ENCODE measurements at places on chromosomes 2 and 18.

- peak; percentile 82 for DNase-seq
Observed at GRCh38 chr2:220188031-220188430, 560.6 kb downstream of the SLC4A3 start.

GRCh38 chr2:152200565-152201465 lies 25.3 kb upstream of the STAM2 start:
- peak; percentile 97 for DNase-seq

- no peak for DNase-seq
Observed at GRCh38 chr2:158217593-158217992, 115.9 kb downstream of the UPP2 start.

- no peak for DNase-seq
Observed at GRCh38 chr18:36576339-36576738, 252.5 kb downstream of the TPGS2 start.

DNA sequence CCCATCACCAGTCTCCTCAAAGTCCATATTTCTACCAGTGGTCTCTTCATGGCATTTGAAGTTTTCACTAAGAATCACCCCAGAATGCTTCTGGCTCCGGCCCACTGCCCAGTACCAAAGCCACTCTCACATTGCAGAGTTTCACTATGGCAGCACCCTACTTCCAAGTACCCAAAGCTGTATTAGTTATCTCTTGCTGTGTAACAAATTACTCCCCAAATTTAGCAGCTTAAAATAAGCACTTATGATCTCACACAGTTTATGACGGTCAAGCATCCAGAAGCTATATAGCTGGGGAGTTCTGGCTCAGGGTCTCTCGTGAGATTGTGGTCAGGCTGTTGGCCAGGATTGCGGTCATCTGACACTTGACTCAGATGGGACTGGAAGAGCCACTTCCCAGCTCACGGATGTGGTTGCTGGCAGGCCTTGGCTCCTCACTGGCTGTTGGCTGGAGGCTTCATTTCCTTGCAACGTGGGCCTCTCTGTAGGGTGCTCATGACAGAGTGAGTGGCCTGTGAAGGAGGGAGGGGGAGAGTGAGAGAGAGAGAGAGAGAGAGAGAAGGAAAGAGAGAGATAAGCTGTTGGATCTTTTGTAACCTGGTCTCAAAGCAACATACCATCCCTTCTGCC lies 189.5 kb downstream of the CTIF start:
- peak; percentile 99 for DNase-seq

DNA sequence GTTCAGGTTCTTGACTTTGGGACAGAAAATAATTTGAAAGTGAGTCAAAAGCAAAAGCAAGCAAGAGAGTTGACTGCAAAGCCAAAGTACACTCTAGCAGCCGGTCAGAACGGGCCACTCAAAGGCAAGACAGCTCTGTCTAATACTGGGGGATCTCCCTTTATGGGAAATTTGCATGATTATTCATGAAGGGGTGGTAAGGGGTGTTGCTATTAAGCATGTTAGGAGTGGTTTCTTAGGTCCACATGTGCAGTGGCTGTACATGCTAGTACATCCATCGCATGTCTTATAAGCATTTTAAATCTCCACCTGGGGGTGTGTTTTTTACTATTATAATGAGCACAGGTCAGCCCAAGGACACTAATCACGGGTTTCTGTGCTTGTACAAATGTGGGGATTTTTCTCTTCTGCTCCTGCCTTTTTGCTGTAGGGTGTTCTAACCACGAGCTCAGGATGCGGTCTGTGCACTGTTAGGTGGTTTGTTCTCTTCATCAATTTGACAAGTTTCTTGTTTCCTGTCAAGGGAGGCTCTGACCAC lies 60.2 kb upstream of the SPP2 start:
- no peak for DNase-seq

DNA sequence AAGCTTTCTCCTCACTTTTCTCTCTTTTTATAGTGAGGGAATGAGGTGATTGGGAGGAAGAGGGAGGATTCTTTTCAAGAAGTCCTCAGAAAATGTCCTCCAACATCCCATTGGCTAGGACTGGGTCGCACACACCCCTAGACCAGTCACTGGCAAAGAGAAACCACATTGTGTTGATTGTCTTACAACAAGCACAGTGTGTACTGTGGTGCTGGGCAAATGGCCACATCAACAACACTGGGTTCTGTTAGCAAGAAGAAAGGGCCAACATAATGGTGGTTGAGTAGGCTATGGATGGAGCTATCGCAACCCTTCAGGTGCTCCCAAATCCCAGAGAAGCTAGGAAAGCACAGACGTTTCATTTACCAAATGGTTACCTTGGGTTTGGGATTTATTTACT lies 18.7 kb upstream of the PTPN4 start:
- DNase-seq, result no peak

GRCh38 chr2:102143450-102143985 lies 972 bp downstream of the IL1R1 start:
- DNase-seq, result peak; percentile 52

- DNase-seq, result no peak
Observed at GRCh38 chr2:110910423-110910822, 178.1 kb downstream of the ACOXL start.

DNA sequence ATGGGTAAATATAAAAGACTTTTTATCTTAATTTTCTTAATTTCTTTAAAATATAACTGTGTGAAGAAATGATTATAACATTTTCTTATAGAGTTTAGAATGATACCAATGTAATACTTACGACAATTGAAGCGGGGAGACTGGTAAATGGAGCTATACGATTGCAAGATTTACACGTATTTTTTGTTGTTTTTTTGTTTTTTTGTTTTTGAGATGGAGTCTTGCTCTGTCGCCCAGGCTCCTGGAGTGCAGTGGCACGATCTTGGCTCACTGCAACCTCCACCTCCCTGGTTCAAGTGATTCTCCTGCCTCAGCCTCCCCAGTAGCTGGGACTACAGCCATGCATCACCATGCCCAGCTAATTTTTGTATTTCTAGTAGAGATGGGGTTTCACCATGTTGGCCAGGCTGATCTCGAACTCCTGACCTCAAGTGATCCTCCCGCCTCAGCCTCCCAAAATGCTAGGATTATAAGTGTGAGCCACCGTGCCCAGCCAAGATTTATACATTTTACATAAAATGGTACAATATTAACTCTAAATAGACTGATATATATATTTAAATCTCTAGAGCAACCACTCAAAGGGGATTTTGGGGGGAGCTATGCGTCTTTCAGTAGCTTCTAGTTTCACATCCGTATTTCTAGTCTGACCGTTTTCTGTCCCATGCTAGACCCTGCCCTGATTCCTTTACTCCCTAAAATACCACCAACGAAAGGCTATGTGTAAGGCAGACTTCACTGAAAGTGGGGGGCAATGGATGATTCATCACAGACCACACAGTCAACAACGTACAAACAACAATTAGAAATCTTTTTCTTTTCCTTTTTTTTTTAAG lies 28.2 kb upstream of the ATG16L1 start:
- no peak for DNase-seq

DNA sequence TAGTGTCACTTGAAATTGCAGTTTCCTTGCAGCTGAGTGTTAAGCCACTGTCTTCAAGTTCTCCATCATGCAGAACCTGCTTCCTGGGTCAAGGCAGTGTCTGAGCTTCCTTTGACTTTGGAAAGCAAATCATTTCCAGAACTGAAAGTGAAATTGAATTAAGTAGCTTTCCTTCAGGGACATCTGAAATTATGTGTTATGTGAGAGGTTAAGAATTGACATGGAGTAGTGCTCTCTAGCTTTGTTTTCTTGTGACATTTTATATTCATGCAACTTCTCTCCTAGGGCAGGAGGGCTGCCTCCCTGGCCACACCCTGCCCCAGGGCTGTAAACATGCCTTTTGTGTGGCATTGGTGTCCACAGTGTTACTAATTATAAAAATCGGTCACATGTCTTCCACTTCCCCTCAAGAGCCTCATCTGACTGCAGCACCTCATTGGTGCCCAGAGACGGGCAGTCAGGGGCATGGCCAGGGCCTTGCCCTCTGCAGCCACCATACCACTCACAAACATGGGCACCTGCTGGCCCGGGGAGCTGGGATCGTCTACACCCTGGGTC lies 14.4 kb downstream of the RAB12 start:
- DNase-seq, result no peak

DNA sequence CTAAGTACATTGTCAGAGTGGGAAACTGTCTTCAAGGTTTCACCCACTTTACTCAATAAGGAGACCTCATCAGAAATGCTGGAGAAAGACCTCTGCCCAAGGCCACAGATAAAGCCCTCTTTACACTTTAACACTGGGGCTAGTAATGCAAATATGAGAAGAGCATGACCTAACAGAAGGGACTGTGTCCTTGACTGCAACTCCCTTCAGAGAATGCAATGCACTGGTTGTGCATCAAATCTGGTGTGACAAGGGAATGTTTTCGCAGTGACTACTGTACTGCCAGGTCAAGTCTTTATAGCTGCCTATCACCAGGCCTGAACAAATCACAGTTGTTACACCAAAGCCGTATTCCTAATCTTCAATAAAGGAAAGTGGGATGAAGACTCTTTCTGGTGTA lies 28.6 kb downstream of the CDH19 start:
- DNase-seq, result no peak

GRCh38 chr18:45588376-45589355 lies 26.6 kb upstream of the SLC14A2 start:
- peak; percentile 90 for DNase-seq

GRCh38 chr2:42558827-42559226 lies 9.6 kb upstream of the MTA3 start:
- DNase-seq, result no peak

DNA sequence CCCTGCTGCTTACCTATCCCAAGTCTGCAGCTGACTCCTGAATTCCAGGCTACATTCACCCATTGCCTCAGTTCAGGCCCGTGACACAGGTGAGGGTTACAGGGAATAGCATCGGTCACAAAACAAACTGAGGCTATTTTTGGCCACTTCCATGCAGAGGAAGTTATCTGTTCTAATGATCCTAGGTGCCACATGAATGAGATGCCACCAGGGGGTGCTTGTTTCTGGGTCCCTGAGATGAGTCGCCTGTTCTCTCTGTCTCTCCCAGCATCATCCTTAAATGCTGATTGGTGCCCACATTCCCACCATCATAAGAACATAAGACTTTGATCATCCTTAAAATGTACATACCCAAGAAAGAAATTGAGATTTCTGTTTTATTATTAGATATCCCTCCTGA lies 119.0 kb upstream of the CELF4 start:
- DNase-seq, result no peak

DNA sequence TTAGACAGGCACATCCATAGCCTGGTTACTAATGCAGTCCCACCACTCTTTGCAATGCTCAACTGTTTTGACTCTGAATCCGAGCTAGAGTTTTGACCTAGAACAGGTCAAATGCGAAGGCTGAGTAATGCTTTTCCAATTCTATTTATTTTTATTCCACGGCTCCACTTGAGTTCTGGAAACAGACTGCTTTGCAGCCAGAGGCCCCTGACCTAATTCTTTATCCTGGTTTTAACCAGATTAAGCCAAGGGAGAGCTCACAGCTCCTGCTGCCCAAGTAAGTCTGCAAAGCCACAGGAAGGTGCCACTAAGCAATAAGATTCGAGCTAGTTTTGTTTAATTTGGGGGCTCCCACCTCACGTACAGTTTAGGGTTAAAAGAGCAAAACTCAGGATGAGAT lies 51.4 kb downstream of the MREG start:
- peak; percentile 72 for DNase-seq

DNA sequence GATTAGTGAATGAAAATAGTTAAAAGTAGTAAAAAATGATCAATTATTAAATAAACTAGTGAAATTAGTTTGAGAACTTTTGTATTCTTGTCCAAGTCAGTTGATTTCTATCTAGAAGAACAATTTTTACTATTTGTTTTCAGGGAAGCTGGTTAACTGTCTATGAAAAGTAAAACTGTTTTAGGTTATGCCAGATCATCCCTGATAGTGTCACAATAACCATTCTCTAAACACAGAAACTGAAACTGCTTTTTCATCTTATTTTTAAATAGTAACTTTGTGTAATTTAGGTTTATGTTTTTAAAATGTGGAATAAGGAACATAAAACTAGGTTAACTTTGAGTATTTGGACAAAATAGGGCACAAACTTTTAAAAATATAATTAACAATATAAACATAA lies 1087.2 kb downstream of the DPP10 start:
- no peak for DNase-seq

GRCh38 chr2:241837197-241837965 lies 21.3 kb downstream of the PDCD1 start:
- DNase-seq, result no peak

GRCh38 chr18:59222341-59222740 lies 2.4 kb downstream of the GRP start:
- no peak for DNase-seq

DNA sequence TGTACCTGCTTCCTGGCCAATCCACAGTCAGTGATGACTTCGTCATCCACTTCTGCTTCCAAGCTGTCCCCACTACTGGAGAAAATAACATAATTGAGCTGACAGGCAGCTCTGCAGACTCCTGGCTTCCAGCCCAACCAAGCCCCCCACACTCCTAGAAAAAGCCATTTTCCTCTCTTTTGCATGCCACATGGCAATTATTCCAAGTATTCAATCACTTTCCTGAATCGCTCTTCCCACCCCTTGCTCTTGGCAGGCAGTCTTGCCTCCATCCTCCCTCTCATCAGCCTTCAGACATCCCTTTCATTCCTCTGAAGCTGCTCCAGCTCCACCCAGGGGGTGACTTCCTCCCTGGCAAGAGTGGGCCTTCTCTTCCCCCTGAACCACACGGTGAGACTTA lies 14.3 kb upstream of the ST8SIA5 start:
- peak; percentile 16 for DNase-seq

- DNase-seq, result peak; percentile 67
Observed at GRCh38 chr2:10497797-10498251, 49.7 kb upstream of the ODC1 start.

- DNase-seq, result no peak
Observed at GRCh38 chr2:207157731-207158130, 8.0 kb downstream of the KLF7 start.

GRCh38 chr2:96540136-96540535 lies 3.6 kb downstream of the ARID5A start:
- DNase-seq, result peak; percentile 9

- DNase-seq, result peak; percentile 97
Observed at GRCh38 chr2:71742953-71743601, 289.7 kb downstream of the DYSF start.

DNA sequence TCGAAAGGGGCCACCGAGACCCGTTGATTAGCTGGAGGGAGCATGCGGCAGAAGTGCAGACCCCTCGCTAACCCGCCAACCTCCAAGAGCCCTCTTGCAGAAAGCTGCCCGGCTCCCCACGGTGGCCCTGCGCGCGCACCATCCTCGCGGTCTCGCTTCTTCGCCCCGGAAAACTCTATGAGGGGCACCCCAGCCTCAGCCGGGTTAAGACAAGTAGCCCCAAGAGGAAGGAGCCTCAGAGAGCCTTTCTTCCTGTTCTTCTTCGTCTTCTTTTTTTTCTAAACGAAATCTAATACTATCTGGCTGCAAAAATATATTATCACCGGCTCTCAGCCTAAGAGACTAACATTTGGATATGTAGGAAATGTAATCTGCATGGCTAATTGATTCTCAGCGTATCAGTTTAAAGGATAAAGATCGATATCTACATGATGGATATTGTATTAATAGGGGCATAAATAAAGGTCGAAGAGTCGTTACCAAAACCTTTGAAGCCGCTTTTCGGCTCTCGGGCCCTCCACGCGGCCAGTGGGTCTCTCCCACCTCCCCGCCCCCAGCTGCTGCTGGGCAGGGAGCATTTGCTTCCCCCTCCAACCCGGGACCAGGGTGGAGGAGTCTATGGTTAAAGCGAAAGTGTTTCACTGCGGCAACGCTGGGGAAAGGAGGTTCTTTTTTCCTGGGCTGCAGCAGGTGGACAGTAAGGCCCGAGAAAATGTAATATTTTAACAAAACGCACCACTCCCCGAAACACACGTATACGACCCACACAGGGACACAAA lies 6.1 kb upstream of the PAX3 start:
- peak; percentile 53 for DNase-seq

- peak; percentile 54 for DNase-seq
Observed at GRCh38 chr2:55861733-55862132, 61.8 kb downstream of the EFEMP1 start.
